ENCODE measurements at places on chromosomes 5 and 9.

DNA sequence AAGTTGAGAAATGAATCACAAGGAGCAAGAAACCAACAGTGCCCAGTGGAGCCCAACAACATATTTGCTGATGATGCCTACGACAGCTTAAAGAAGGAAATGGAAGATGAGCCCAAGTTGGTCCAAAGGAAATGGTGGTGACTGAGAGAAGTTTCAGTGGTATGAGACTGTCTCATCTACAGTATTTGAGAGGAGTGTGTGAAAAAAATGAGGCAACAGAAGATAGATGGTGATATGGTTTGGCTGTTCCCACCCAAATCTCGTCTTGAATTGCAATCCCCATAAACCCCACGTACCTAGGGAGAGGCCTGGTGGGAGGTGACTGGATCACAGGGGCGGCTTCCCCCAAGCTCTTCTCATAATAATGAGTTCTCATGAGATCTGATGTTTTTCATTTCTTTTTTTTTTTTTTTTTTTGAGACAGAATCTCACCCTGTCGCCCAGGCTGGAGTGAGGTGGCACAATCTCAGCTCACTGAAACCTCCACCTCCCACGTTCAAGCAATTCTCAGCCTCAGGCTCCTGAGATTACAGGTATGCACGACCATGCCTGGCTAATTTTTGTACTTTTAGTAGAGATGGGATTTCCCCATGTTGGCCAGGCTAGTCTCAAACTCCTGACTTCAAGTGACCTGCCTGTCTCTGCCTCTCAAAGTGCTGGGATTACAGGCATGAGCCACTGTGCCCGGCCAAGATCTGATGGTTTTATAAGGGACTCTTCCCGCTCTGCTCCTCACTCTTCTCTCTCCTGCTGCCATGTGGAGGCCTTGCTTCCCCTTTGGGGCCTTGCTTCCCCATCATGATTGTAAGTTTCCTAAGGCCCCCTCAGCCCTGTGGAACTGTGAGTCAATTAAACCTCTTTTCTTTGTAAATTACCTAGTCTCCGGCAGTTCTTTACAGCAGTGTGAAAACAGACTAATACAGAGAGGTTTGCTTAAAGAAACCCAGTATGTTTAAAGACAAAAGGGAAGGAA, 30.2 kb downstream of the EFCAB9 start:
- DNase-seq: peak; percentile 84

- no peak for DNase-seq
Observed at GRCh38 chr9:72925126-72925789, 27.6 kb downstream of the ALDH1A1 start.

- DNase-seq: no peak
Observed at GRCh38 chr9:136299541-136299940, 4.4 kb downstream of the CCDC187 start.

DNA sequence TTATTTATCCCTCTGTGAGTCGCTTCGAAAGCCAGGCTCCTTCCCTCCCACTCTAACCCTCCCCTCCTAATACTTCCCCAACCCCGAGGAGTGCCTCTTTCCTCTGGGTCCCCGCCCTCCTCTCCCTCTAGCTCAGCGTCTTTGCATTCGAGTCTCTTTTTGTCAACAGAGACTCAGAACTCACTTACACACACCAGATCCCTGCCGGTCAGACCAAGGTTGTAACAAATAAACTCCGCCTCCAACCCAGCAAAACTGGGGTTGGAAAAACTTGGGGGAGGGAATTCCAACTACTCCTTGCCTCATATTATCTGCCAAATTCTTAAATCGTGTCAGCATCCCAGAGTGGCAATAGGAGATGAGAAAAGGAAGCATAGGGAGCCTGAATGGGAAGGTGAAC, at the start of gene HTR1A:
HTR1A (minus strand) TSS at position 167 of the 400 bp plus-strand sequence. CDS start 726 bp downstream, outside the sequence.
- no peak for DNase-seq

- no peak for DNase-seq
Observed at GRCh38 chr9:6711403-6711802, 46.4 kb upstream of the KDM4C start.
